Stimulated activated CD8-positive, alpha-beta memory T cell treated with anti-CD3 and anti-CD28 coated beads, Interleukin-2, amount 100 ng/mL, for 1 hour (primary cell): ENCODE measurements at places on chromosomes 4 and X.
A peak's percentile ranks its signal among the peaks of the same experiment; 100 is the strongest.

DNA sequence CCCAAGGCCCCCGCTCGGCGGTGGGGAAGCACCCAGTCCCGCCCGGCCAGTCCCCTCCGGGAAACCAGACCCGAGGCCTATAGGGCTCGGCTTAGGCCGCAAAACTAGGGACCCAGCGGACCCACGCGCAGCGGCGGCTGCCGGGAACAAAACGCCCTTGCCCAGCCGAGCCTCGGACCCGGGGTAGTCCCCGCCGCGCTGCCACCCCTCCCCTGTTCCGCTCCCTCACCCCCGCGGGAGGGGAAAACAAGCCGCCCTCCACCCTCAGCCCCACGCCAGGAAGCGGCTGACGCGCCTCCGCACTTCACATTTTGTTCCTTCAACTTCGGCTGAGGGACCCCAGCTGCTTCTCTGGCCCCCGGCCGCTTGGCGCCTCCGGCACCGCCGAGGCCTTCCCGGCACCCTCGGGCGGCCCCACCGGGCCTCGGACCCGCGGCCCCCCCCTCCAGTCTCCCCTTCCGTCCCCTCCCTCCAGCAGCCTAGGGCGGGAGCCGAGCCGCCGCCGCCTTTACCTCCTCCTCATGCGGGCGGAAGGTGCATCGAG, 694 bp downstream of the PDS5A start:
- no peak for DNase-seq

DNA sequence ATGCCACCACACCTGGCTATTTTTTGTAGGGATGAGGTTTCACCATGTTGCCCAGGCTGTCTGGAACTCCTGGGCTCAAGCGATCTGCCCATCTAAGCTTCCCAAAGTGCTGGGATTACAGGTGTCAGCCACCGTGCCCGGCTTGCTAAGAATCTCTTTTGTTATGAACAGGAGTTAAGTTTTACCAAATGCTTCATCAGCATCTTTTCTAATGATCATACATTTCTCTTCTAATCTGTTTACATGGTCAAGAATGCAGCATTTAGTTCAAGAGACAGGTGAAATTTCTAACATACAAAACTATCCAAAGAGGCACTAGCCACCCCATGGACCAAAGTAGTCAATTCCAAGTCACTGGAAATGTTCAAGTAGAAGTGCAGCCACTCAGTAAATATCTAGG, 52.5 kb upstream of the IQSEC2 start:
- DNase-seq, result no peak

- DNase-seq, result no peak
Measured at GRCh38 chr4:24091639-24092233, 201.9 kb upstream of the PPARGC1A start.

GRCh38 chr4:183843248-183843671, 61.8 kb upstream of the STOX2 start:
- DNase-seq, result no peak

DNA sequence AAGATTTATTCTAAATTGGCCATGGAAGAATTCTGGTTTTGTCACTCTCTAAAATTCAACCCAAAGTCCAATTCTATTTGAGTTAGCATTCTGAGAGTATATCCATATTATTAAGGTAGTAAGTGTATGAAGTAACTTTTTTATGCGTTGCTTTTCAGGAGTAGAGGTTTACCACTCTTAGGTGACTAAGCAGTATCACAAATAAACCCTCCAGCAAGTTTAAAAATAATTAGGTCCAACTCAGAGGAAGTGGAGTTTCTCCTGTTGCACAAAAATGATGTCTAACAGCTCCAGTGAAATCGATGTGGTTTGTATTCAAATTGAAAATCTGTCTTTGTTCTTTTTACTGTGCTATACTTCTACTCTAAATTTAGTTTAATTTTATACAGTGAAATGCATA, 6.6 kb downstream of the SCML1 start:
- no peak for DNase-seq

- peak; percentile 26 for DNase-seq
Measured at GRCh38 chrX:151680805-151681204, 14.5 kb upstream of the PRRG3 start.

GRCh38 chr4:6955261-6955911, 45.8 kb downstream of the TBC1D14 start:
- no peak for DNase-seq

DNA sequence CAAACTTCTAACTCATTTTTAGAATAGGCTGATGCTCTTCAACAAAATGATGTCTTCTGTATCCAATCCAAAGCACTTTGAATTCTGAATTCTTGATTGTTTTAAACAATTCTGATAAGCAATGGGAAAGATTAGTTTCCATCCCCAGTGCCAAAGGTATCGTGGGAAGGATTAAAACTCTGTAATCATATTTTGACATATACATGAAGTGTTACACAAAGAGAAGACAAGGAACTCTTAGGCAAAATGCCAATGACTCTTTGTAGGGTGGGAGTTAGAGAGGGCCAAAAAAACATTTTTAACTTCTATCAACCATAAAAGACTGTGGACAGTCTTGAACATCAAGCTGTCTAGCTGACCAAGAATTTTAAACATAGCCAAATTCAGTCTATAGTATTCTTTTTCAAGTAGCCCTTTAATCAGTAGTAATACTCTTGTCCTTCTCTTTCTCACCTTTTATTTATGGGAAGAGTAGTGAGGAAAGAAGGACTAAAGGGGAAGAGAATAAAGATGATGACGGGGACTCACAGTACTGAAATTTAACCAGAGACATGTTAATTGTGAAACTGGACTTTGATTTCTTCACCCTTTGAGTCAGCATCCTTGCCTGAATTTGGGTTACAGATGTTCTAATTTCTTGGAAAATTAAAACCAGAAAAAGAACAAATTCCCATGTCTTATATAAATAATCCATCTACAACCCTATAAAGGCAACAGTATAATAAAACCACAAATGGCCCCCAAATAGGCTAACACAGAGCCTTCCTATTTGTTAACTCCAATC, 51.8 kb upstream of the VEGFD start:
- no peak for DNase-seq

DNA sequence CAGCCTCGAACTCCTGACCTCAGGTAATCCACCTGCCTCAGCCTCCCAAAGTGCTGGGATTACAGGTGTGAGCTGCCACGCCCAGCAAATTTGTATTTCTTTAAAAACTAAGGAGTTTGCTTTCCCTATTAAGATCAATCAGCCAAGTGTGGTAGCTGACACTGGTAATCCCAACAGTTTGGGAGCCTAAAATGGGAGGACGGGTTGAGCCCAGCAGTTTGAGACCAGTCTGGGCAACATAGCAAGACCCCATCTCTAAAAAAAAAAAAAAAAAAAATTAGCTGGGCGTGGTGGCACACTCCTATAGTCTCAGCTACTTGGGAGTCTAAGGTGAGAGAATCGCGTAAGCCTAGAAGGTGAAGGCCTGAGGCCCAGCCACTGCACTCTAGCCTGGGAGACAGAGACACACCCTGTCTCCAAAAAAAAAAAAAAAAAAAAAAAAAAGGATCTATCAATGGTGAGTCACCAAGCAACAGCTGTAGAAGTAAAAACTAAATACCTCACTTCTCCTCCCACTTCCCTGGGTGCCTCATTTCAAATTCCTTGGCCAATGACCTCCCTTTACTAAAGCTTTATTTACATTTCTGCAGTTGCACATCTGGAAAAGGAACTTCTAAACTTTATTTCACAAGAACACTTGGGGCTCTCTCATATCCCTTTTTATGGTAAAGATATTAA, 54.5 kb downstream of the LDB2 start:
- DNase-seq, result no peak

- DNase-seq, result no peak
Measured at GRCh38 chr4:77332696-77333270, 175.8 kb downstream of the CCNG2 start.

DNA sequence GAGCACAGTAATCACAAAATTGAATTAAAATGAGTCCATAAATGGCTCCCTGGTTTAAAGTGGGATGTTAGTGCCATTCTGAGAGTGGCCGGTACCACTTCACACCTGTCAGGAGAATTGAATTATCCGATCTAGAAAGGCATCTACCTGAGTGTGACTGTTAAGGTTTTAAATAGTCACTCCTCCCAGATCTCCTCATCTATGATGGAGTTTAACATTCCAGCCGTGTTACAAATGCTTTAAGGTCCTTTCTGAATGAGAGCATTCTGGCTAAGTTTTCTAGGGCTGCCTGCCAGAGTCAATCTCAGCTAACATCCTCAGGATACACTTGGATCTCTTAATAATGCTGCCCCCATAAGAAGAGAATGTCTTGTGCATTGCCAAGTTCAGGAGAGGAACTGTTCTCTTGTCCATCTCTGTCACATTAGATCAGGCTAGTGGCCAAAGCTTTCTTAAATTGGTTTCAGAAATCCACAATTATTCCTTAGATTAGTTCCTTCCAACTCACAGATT, 231.1 kb downstream of the SLC39A8 start:
- no peak for DNase-seq

- no peak for DNase-seq
Measured at GRCh38 chr4:101693842-101694398, 96.6 kb upstream of the BANK1 start.

DNA sequence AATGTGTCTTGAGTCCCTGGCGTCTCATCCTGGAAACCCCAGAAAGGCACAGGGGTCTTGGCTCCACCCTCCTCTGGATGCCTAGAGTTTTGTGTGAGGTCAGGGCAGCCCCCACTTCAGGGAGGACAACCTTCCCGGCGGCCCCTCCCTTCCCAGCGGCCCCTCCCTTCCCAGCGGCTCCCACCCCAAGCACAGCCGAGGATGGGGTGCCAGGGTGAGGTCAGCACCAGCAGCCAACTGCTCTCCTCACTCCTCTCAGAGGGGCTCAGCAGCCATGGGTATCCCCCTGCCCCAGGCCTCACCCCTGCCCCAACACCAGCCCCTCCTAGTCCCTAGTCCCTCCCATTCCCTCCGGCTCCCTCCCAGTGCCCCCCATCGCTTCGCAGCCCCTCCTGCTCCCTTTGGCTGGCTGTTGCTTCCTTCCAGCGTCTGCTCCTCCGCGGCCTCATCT, 17.4 kb downstream of the DGKQ start:
- DNase-seq, result no peak

- no peak for DNase-seq
Measured at GRCh38 chrX:29488919-29489318, 726.4 kb upstream of the MAGEB2 start.

GRCh38 chrX:47245156-47245555, 12.3 kb downstream of the USP11 start:
- DNase-seq, result no peak

DNA sequence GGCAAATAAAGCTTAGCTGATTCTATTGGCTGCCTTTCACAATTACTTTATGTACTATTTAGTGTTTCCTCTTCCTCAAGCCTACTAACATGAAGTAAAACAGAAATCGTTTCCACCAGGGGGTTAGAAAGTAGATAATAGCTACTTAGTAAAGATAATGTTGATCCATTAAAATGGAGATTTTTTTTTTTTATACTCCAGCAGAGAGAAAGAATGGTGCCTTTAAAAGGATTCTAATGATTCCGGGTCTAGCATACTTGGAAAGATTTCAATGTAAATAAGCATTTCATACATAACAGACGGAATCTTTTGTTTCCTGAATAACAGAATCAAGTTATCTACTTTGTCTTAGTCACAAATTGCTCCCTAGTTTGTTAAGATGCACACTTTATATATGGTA, 37.1 kb downstream of the GK start:
- no peak for DNase-seq

- no peak for DNase-seq
Measured at GRCh38 chrX:42955349-42955748, 177.4 kb upstream of the PPP1R2C start.

DNA sequence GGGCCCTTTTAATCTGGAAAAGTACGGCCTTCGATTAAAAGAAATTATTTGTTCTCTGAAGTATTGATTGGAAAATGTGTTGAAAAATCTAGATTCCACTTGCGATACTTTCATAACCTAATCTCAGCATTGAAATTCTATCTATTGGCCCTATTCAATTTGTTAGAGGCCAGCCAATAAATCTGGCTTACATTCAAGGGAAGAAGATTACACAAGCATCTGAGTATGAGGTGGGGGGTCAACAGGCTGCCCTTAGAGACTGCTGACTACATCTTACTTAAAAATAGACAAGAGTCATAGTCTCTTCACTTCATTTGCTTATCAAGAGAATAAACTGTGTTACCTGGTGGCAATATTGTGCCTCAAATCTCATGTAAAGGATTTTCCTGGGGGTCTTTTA, 248.0 kb upstream of the KCNIP4 start:
- no peak for DNase-seq

GRCh38 chr4:89847571-89848325, 10.8 kb upstream of the SNCA start:
- no peak for DNase-seq

- no peak for DNase-seq
Measured at GRCh38 chr4:14918336-14918735, 83.9 kb upstream of the CPEB2 start.

- DNase-seq, result no peak
Measured at GRCh38 chrX:19785647-19786046, 101.8 kb downstream of the SH3KBP1 start.
